NCI-H1105 (cell line): ENCODE measurements at places on chromosomes 6 and 20.

DNA sequence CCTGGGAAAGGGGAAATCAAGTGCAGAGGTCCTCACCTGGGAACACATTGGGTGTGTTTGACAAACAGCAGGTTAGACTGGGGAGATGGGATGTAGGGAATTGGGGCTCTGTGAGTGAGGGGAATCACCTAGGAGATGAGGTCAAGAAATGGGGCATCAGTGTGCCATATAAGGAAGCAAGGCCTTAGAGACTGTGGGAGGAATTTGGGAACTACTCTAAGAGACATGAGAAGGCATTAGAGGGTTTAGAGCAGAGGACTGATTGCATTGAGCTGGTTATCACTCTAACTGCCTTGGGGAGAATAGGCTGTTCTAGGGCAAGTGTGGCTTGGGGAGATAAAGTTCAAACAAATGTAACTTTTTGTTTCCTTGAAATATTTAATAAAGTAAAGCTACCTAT lies 189.9 kb downstream of the EYA4 start:
- no peak for DNase-seq

- DNase-seq = no peak
Measured at GRCh38 chr20:18515973-18516372, 8.2 kb downstream of the SEC23B start.

GRCh38 chr6:143647191-143647590 lies 30.6 kb upstream of the PHACTR2 start:
- DNase-seq = no peak

DNA sequence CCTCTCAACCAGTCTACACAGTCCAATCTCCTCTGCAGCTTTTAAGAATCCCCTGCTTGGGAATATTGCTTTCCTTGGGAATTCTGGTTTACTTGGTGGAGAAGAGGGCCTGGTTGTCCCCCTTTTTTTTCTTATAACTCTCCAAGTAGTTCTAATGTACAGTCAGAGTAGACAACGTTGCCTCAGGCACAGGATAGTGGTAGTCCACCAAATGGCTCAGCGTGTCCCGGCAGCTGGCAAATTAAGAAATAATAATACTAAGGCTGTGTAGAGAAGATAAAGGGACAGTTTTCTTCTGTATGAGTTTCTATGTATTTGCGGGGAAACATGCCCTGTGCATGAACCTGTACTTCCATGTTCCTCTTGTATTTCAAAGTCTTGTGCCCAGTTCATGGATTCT lies 145.7 kb upstream of the RREB1 start:
- no peak for DNase-seq

GRCh38 chr6:98678481-98678880 lies 155.9 kb upstream of the POU3F2 start:
- DNase-seq = no peak

GRCh38 chr6:77178821-77179220 lies 284.5 kb downstream of the HTR1B start:
- DNase-seq = no peak

GRCh38 chr20:51613580-51613979 lies 71.1 kb upstream of the NFATC2 start:
- no peak for DNase-seq

GRCh38 chr20:35699957-35700624 lies 886 bp downstream of the ROMO1 start:
- DNase-seq = no peak

GRCh38 chr6:83709748-83710050 lies 798 bp upstream of the SNAP91 start:
- DNase-seq = no peak

DNA sequence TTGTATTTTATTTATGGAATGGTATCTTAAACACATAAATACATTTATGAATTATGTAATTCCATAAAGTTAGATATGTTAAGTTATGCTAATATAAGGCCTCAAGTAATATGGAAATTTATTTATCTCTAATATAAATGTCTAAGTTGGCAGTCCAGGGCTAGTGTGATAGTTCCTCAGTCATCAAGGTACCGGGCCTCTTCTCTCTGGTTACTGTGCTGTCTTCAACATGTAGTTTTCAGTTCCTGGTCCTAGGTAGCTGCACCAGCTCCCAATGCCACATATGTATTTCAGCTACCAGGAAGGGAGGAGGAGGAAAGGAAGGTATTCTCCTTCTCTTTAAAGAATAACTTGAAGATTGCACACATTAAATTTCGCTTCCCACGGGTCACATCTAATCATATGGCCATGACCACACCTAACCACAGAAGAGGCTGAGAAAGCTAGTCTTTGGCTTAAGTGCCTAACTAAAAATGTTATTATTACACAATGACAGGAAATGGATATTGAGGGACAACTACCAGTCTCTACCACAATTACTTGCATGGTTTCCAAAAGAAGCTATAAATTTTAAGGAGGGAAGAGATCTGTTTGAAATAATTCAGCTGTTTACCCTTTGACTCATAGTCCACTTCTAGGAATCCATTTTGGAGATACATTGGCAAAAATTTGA lies 68.6 kb downstream of the BCKDHB start:
- no peak for DNase-seq

GRCh38 chr6:143598466-143599080 lies 79.2 kb upstream of the PHACTR2 start:
- DNase-seq = no peak

GRCh38 chr20:1293641-1294379 lies 27.7 kb downstream of the SNPH start:
- no peak for DNase-seq

- DNase-seq = no peak
Measured at GRCh38 chr20:46027245-46027853, 1.7 kb upstream of the SLC12A5 start.

DNA sequence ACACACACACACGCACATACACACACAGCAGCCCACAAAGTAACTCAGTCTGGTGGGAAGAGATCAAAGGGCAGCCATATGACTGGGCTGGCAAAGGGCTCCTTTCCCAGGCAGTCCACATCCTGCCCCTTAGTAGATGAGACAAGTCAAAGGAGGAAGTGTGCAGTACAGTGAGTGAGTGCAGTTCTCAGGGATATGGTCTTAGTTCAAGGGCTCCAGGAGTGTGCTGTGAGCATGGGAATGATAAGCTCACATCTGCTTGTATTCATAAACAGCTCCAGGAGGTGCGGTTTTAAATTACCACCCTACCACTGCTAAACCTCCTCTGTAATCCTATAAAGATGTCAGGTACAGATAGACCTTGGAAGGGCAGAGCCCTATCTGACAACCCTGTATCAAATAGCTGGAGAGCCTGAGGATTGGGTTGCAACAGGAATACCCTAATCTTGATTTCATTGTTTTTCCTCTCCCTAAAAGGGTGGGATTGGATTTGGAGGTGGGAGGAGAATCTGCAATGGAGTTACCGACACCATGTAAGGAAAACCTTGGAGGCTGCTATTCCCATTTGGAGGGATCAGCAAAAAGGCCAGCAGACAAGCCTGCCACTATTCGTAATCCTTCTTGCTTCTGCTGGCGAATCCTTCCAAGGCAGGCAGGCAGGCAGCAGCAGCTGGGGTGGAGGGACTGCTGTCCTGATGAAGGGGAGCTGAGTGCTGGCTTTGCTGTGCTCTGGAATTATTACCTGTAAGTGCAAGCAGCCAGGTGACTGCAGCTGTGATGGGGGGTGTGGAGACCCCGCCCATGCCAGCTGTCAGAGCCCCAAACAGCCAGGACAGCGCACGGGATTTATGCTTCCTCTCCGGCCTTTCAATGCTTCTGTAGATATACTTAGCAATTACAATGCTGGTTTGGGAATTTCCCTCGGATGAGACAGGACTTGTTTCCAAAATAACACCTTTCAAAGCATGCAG lies 342.7 kb downstream of the PRL start:
- DNase-seq = no peak

- no peak for DNase-seq
Measured at GRCh38 chr6:74932232-74932888, 273.5 kb downstream of the COL12A1 start.

DNA sequence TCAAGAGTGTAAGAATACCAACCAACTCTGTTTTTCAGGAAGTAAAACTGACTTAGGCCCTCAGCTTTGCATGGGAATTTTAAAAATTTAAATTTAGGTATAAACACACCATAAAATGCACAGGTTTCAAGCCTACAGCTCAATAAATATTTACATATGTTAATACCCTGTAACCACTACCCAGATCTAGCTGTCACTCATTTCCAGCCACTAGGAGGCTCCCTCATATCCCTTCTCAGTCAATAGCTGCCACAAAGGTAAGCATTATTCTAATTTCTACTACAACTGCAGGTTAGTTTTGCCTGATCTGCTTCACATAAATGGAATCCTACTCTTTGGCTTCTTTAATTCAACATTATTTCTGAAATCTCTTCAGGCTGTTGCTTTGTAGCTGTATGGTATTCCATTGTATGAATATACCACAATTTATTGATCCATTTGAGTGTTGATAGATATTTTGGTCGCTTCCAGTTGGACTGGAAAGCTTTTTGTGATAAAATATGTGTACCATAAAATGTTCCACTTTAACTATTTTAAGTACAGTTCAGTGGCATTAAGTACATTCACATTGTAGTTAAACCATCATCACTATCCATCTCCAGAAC lies 32.5 kb upstream of the MEI4 start:
- DNase-seq = no peak

- no peak for DNase-seq
Measured at GRCh38 chr6:34082864-34083626, 62.8 kb downstream of the GRM4 start.

DNA sequence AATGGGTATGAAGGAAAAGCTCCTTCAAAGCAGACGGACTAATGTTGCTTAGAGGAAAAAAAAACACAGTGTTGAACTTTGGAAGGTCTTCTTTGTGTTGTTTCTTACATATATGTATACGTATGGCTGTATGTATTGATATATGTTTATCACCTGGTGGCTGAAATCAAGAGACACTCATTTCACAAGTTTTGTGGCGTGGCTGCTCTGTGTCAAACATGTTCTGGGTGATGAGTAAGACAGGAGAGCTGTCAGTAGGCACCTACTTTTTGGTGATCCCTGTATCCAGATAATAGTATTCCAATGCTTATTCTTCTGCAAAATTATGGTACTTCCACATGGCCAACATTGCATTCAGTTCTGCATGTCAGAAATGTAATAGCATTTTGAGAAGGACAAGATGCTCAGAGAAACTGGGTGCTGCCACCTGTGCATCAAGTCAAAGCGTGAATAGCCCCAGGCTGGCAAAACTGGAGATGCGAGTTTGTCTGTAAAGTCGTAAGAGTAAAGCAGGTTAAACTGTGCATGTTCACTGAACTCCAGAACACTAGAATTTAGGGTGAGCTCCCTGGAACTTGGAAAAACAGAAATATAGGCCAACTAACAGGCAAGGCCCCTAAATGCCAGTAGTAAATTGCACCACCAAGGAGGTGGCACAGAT lies 67.9 kb downstream of the ARMC2 start:
- DNase-seq = no peak

DNA sequence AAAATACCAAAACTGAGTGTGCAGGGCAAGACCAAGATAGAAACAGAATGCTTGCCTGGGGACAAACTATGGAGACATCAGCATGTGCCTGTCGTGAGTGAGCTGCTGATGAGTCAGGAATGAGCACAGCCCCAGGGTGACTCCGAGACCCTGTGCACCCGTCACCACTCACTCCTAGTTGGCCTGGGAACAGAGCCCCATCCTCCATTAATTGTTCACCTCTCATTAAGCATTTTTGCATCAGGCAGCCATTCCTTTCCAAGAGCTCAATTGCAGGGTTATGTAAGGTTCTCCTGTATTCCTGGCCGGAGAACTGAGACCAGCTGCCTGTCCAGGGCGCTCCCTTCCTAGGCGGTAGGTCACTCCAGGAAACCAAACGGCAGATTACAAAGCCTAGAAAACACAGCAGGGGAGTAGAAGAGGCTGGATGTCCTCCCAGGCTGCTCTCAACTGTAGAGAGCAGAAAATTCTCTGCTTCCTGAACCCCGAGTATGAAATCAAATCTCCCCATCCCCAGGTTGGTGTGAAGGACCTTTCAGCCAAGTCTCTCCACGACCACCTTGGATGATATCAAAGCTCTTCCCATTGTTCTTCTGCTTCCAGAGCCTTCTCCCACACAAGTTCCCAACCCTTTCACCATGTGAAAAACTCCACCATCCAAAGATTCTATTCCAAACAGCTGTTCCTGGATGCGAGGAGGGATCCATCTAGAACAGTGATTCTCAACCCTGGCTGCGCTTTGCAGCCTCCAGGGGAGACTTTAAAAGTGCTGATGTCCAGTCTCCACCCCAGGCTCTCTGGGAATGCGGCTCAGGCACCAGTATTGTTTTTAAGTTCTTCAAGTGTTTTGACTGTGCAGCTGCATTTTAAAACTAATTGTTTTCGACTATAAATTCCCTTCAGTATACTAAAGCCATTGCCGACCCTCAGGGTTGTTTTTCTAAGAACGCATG lies 532.6 kb upstream of the JARID2 start:
- DNase-seq = no peak

DNA sequence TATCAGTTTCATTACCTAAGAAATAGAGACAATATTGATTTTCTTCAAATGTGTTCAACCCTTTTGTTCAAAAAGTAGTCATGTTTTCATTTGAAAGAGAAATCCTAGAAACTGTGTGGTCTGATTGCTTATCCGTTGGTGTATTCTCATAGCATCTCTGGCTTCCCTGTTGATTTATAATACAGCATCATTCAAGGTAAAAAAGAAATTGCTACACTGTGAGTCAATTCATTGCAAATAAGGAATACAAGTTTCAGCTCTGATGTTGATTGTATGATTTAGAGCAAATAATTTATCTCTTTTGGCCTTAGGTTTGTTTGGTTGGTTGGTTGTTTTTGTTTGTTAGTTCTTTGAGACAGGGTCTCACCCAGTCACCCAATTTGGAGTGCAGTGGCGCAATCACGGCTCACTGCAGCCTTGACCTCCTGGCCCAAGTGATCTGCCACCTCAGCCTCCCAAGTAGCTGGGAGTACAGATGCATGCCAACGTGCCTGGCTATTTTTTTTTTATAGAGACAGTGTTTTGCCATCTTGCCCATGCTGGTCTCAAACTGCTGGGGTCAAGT lies 185.5 kb upstream of the TNFAIP3 start:
- no peak for DNase-seq

DNA sequence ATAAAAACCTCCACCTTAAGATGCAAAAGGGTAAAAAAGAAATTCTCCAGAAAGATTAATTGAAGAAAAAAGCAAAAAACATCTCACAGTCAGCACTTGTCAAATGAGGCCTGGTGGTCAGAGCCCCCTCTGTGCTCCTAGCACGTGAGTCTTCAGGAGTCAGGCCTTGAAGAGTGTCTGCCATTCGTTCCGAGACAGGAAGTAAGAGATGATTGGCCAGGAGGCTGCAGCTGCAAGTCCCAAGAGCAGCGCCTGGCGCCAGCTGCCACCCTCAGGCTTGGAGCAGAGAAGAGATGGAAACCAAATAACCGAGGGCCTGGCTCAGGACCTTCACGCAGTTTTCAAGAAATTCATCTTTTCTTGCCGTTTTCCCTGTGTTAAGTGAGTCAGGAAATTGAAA lies 65.0 kb downstream of the FAM120B start:
- no peak for DNase-seq

GRCh38 chr6:122797537-122797936 lies 8.5 kb downstream of the SMPDL3A start:
- no peak for DNase-seq

GRCh38 chr20:6178537-6178936 lies 55.7 kb upstream of the FERMT1 start:
- peak; percentile 44 for DNase-seq
